ENCODE measurements at places on chromosomes 6 and 20.

DNA sequence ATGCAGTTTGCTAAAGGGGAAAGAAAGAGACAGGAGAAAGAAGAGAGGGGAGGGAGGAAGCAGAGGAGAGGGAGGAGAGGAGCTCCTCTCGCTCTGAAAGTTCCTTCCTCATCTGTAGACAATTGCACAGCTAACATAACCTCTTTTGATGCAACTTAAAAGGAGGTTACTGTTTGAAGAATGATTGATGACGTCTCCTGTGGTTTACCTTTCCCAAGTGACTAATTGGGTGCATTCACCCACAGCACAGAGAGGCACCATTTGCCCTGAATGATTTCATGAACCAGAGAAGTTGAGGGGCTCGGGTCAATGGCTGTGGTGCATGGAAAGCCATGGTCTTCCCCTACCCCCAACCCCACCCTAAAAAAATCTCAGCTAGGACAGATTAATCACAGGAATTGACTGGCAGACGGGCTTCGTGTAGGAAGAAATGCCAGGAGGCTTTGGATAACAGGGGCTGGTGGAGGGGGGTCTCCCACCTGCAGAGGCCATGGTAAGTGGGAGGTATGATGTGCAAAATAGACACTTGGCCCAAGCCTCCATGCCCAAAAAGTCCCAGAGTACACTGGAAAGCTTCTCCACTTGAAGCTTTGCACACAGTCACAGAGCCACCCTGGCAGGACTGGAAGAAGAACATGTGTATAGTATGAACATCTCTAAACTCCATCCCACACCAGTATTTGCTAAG is 213.7 kb downstream of the ANKRD60 start:
- DNase-seq = no peak

GRCh38 chr6:14250573-14250972 is 133.0 kb downstream of the CD83 start:
- DNase-seq = no peak

- no peak for DNase-seq
Observed at GRCh38 chr20:37714978-37715672, 21.3 kb downstream of the CTNNBL1 start.

DNA sequence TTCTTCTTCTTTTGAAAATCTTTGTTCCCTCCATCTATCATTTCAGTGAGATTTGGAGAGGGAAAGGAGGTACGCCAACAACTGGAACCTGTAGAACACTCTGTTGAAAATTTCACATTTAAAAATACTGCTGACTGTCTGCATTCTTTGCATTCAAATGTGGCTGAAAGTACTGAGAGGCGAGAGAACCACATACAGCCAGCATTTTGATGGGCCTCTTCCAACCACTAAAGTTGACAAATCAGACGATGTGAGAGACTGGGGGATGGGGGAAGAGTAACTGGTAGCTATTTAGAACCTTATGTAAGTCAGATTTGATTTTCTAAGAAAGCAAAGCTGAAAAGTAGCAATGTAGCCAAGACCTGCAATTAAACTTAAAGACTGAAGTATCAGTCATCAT is 77.5 kb downstream of the FKBP5 start:
- no peak for DNase-seq

GRCh38 chr20:32282461-32282860 is 5.0 kb downstream of the KIF3B start:
- no peak for DNase-seq

DNA sequence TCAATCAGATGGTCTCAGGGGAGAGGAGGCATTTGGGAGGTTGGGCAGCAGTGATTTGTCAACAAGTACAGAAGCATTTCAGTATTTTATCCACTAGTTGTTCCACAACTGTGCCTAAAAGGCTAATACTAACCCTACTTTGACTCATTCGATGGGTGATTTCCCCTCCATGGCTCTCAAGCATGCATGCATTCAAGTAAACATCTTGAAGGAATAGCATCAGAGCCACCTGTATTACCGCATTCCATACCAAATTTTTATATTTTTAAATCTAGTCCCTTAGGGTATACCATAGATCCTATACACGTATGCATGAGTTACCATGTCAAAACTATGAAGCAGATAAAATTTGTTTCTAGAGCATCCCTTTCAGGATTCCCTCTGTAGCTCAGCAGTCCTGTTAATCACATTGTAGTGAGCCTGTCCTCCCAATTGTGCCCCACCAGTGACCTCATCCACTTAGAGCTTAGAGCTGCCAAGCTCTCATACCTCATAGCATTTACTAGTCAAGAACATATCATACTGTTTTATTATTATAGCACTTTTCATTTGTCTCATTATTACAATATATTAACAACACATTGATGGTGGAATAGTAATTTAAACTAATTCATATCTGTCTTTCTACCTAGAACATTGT is 213.8 kb downstream of the LAMA2 start:
- no peak for DNase-seq

GRCh38 chr6:106446287-106446885 is 85.9 kb downstream of the CRYBG1 start:
- DNase-seq = no peak

- DNase-seq = no peak
Observed at GRCh38 chr20:9460518-9460917, 53.9 kb upstream of the LAMP5 start.

DNA sequence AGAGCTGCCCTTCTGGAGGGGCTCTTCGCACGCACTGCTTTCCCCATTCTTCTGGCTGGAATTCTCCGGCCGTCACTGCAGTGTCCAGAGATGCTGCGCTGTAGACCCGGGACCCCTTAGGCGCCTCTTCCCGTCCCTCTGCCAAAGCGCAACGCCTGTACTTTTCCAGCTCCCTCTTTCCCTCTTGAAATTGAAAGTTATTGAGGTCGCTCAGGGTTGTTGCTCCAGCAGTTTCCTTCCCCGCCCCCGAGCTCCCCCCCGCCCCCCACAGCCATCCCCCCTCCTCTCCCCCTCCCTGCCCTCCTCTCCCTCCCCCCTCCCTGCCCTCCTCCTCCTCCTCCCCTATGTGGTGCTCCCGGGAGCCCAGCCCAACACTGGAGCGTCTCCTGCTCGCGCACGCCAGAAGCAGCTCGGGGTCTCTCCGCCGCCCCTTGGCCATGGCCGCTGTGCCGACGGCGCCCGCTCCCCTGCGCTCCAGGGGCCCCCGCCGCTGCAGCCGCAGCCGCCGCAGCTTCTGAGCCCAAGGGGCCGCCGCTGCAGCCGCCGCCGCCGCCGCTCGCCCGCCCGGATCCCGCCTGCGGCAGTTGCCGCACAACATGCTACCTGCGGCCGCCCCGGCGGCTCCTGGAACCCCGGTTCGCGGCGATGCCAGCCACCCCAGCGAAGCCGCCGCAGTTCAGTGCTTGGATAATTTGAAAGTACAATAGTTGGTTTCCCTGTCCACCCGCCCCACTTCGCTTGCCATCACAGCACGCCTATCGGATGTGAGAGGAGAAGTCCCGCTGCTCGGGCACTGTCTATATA is at the start of gene RSPO3:
Gene RSPO3 (plus strand): TSS at position 374 of the 804 bp plus-strand sequence. CDS start 522 bp downstream, outside the sequence.
- DNase-seq = no peak

DNA sequence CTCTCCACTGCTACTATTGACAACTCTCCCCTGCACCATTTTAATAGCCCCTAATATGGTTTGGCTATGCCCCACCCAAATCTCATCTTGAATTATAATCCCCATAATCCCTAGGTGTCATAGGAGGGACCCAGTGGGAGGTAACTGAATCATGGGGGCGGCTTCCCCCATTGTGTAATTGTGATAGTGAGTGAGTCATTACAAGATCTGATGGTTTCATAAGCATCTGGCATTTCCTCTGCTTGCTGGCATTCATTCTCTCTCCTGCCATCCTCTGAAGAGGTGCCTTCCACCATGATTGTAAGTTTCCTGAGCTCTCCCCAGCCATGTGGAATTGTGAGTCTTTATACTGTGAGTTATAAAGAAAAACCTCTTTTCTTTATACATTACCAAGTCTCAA is 74.1 kb upstream of the TCF21 start:
- DNase-seq = no peak
